Activated CD4-positive, alpha-beta T cell treated with anti-CD3 and anti-CD28 coated beads for 24 hours (primary cell): ENCODE measurements at places on chromosomes 5 and 9.

DNA sequence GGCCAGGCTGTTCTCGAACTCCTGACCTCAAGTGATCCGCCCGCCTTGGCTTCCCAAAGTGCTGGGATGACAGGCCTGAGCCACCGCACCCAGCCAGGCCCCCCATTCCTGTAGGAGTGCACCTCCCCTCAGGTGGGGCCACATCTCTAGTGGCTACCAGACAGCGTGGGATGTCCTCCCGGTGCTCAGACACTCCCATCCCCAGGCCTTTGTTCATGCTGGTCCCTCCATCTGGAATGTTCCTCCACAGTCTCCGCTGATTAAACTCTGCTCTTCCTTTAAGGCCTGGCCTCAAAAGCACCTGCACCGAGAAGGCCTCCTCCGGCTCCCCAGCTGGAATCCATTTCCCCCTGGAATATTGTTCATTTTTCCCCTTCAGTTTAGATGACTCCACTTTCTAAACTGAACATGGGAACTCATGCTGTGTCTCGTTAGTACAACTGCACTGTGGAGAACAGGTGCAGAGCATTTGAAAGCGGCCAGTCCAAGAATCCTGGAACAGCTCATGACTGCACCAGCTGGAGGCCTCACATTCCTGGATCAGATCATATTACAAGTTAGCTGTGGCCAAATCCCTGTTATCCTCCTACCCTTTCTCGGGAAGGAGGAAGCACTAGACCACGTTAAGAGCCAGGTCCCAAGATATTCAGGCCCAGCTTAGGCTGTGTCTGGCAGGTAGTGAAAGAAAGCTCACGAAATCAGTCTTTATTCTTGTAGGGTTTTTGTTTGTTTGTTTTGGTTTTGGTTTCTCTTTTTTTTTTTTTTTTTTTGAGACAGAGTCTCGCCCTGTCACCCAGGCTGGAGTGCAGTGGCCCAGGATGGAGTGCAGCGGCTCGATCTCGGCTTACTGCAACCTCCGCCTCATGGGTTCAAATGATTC lies 10.8 kb upstream of the PRRC2B start:
- DNase-seq = no peak

GRCh38 chr9:9749591-9749990 lies 863.2 kb downstream of the PTPRD start:
- no peak for DNase-seq

DNA sequence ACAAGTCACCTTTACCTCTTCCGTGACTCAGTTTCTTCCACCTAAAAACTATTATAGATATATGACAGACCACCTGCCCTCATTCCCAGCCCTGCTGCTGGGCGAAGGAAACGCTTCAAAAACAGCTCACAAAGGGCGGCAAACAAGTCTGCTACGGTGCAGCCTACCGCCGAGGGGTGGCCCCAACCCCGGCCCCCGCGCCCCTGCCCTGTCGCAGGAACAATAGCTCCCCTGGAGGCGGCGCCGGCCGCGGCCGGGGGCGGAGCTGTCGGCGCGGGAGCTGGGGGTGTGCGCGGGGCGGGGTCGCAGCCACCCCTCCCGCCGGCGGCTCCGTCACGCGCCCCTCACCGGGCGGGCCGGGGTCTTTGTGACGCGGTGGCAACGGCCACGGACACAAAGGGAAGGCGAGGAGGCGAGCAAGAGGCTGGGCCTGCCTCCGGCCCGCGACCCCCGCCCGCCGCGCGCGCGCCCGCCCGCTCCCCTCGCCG lies at the start of gene TMEFF1:
Gene TMEFF1 (plus strand): TSS at position 362 of the 488 bp plus-strand sequence. CDS start 396 bp downstream, outside the sequence.
- peak; percentile 28 for DNase-seq

GRCh38 chr5:135890296-135890695 lies 5.3 kb downstream of the IL9 start:
- DNase-seq = no peak

GRCh38 chr9:134698587-134699342 lies 57.2 kb downstream of the COL5A1 start:
- DNase-seq = peak; percentile 48

GRCh38 chr5:172123269-172123692 lies 64.7 kb downstream of the STK10 start:
- DNase-seq = no peak

DNA sequence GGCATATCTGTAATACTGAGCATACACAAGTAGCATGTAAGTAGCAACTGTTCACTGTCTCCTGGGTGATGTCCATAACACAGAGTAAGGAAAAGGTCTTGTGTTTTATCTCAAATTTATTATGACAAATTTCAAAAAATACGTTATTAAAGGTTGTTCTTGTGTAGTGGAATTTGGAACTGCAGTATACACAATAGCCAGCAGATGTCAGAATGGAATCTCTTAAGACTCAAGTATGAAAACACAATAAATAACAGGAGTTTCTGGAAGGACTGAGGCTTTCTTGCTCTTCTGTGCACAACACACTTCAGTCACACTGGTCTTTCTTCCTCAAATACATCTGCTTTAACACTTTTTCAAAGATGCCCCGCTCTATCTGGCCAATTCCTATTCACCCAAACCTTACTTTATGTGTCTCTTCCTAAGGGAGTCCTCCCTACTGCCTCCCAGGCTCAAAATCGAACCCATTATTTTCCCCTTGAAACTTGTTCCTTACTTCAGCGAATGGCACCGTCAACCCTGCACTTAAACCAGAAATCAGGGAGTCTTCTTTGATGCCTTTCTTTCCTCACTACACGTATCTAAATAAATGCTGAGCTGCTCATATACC lies 6.5 kb upstream of the FBXO10 start:
- DNase-seq = no peak

- no peak for DNase-seq
Observed at GRCh38 chr9:115985657-115986056, 167.9 kb upstream of the PAPPA start.

DNA sequence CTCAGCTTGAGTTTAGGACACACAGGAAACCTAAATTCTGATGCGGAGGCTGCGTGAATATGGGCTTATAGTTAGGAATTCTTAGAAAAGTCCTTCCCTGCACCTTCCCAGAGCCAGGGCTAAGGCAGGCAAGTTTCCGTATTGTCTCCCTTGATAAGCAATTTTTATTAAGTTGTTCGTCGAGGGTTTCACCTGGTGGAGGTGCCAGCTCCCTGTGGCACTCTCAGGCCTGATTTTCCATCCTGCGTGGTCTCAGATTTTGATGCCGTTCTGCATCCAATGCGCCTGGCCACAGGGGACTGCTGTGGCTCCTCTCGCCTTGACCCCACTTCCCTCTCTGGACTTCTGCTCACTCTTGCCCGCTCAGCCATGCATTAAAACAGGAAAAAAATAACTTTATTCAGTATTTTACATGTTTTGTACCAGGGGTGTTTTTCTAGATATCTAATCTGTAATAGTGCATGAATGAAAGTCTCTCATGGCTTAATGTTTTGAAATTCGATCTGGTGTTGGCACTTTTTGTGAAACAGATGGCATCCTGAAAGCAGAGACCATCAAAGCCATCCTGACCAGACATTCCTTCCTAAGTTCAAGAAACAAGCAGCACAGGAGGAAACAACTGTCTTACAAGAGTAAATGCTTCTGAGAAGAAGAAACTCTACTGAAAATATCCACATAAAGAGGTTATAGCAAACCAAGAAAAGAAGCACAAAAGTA lies 50.7 kb downstream of the TRIP13 start:
- no peak for DNase-seq

DNA sequence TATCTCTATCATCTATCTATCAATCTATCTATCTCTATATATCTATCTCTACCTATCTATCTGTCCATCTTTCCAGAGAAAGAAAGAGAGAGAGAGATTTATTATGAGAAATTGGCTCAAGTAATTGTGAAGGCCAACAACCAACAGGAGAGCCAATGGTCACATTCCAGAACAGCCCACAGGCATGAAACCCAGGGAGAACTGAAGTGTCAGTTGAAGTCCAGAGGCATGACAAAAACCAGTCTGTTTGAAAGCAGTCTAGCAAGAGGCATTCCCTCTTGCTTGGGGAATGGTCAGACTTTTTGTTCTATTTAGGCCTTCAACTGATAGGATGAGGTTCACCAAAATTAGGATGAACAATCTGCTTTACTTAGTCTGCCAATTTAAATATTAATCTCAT lies 87.6 kb upstream of the PLCXD3 start:
- DNase-seq = no peak

DNA sequence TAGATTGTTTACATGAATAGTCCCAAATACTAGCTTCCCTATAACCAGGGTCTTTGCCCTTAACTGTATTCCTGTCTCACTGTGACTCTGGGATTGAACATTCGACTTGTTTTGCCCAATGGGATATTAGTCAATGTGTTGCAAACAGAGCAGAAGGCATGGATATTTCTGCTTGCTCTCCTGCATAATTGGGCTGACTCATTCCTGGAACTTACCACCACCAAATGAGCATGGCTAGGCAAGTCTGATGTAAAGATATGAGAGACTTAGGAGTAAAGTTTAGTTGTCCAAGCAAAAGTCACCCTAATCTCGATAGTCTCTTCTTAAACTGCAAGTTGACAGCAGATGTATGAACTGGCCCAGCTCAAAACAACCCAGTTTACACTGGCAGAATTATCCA lies 273.5 kb upstream of the CCNG1 start:
- DNase-seq = no peak

- no peak for DNase-seq
Observed at GRCh38 chr5:139664086-139664693, 16.0 kb downstream of the CXXC5 start.

GRCh38 chr9:91359734-91360470 lies 1.8 kb downstream of the AUH start:
- no peak for DNase-seq

DNA sequence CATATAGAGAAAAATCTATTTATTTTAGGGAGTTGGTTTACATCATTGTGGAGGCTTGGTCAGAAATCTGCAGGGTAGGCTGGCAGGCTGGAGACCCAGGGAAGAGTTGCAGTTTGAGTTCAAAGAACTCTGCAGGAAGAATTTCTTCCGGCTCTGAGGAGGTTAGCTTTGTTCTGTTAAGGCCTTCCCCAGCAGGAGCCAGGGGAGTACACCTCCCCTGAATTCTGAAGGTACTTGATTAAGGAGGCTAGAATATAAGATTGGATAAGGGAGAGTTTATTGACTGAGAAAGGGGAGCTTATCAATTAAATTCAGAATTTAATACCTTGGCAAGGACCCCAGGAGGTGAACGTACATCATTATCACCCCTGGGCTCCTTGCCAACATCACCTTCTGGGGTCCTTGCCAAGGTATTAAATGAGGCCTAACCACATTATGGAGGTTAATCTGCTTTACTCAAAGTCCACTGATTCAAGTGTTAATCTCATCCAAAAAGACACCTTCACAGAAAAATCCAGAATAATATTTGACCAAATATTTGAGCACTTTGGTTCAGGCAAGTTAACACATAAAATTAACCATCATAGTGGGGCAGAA lies 351.7 kb downstream of the CWC27 start:
- DNase-seq = no peak

DNA sequence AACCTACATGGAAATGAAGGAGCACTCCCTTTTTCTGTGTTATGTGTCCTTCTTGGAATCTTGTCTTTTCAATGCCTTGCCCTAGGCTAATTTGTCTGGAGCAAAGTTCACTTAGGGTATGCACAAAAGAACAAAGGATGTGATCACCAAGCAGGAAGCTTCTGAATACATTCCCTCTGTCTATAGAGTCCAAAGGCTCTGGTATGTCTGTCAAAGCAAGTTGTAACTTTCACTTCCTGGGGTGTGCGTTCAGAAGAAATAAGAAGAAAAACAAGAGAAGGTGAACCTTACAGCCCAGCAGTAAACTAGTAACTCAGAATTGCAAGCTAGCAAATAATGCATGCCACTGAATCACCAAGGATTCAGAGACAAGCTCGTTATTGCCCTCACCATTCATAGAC lies 31.7 kb upstream of the CDH6 start:
- no peak for DNase-seq

- no peak for DNase-seq
Observed at GRCh38 chr5:108638021-108638420, 109.7 kb upstream of the FER start.

DNA sequence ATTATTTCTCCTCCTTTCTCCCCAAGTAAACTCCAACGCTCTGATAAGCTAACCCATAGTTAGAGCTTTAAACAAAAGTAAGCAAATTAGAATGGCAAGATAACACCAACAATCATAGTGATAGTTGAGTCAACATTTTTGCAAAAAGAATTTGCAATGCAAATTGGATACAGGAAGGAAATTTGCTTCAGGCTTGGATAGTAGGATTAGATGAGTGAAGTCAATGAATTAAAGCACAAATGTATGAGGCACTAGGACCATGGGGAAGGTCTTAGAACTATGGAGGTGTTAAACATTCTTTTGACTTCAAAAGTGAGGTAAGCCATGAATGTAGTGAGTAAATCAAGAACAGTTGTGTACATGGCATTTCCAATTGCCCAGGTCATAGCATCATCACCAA lies 289.8 kb upstream of the GRAMD2B start:
- no peak for DNase-seq
